ENCODE measurements at places on chromosomes 1 and 21.

DNA sequence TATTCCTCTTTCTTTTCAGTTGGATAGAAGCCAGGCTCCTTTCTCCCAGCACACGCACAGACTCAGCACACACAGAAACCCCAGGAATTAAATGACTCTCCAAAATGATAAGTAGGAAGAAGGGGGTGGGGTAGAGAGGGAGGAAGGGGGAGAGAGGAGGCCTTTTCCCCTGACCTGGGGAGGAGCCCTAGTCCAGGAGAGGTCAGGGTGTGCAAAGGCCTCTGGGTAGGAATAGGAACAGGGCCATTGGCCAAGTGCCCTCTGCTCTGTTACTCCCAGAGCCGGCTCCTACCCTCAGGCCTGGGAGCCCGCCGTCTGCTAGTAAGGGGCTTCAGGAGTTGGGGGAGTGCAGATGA is 35.6 kb upstream of the PUM1 start:
- no peak for DNase-seq

- DNase-seq = no peak
Measured at GRCh38 chr1:164805399-164805798, 246.4 kb downstream of the PBX1 start.

DNA sequence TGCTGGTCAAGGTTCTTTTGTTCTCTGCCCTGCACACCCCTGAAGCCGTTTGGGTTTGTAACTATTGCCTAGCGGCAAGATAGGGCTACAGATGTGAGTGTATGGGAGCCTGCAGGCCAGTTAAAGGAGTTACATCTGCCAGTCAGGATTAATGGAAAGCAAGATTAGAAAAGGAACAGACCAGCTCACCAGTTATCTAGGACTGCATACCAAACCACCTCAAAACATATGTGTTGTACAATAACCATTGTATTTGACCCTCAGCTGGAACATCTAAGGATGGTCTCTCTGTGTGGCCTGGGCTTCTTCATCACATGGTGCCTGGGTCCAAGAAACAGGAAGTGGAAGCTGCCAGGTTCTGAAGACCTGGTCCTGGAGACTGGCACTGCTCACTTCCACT is 52.5 kb upstream of the FBXO28 start:
- DNase-seq = no peak

GRCh38 chr1:228334226-228334935 is 72.3 kb downstream of the TRIM11 start:
- DNase-seq = no peak

DNA sequence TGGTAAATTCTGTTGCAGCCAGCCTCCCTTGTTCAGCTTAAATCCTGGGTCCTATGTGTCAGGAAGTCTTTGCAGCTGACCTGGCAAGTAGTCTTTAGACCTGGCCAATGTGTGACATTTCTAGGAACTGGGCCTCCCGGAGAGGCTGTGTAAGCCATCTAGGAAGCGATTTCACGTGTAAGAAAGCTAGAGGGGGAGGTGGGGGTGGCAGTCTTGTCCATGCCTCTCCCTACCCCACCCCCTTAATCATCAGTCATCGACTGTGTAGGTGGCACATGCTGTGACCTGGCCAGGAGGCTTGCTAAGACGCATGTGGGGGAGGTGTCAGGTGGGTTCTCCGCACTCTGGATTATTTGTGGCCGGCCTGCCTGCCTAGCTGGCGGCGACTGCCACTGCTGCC is 8.4 kb downstream of the C1orf226 start:
- no peak for DNase-seq

DNA sequence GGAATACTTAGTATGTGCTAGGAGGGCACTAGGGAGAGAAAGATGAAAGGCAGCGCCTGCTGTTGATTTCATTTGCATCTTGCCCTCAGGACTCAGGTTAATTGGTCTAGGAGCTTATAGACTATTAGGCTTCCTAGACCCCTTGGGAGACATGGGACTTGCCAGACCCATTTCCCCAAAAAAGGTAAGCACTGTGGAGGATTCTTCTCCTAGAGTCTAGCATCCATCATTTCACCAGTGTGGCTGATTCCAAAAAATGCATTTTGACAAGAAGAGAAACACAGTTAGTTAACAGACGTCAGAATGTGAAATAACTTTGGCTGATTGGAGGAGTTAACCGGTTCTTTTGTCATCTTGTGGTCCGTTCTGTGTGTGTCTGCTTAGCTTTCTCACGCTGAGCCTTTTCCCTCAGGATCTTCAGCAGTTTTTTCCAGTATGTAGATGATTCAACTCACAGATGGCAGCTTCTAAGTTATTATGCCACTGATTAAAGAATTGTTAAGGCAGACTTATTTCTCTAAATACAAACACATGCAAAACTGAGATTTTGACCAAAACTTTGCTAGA is 108.8 kb downstream of the KIF26B start:
- DNase-seq = no peak

- no peak for DNase-seq
Measured at GRCh38 chr1:170874671-170875070, 60.7 kb upstream of the MROH9 start.

DNA sequence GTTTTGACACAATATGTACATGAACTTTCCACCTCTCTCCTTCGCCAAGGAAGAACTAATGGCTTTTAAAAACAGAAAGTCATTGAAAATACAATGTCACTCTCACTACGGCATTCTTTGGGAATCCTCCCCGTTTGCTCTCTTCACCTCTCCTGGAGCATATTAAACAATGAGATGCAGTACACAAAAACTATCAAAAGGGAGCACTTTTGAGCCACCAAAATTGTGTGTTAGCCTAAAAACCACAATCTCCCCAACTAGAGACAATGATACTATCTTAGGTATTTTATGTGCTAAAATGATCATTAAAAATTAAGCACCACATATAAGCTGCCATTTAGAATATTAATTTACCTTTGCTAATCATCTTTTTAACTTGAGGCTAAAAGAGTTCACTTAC is 425.5 kb downstream of the KCTD3 start:
- DNase-seq = no peak

DNA sequence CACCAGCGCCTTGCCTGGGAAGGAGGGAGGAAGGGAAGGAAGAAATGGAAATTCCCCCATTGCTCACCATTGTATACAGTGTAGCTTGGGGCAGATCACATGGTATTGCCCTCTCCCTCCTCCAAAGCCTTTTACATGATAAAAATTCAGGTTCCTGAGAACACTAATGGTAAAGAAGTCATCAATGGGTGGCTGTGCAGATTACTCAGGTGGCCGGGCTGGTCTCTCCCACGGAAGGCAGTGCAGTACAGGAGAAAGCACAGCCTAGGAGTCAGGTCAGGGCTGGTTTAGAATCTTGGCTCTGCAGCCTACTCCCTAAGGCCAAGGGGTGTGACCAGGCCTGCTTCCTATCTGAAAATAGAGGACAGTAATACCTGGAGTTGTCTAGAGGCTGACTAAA is 107.9 kb downstream of the SUSD4 start:
- DNase-seq = no peak

DNA sequence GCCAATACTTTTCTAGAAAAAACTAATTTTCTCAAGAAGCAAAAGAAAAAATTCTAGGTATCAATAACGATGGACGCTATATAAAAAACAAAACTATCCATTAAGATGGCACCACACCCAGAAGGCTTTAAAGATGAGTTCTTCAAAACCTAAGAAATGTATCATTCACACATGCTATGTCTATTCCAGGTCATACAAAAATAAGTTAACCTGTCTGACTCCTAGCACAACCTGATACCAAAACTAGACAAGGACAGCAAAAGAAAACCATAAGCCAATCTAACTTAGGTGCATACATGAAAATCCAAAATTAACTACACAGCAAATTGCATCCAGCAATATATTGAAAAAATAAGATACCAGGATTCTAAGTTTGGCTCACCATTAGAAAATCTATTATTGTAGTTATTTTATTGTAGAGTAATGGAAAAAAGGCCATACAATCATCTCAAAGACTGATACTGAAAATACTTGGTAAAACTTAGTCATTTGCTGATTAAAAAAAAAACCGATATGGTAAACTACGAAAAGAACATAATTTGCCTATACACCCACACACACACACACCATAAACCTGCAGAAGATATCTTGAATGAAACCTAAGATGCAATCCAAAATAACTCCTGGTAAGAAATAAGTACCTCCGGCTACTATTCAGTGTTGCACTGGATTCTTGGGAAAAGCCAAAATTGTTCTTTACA is 55.0 kb downstream of the TRAF5 start:
- no peak for DNase-seq

- no peak for DNase-seq
Measured at GRCh38 chr1:97350662-97351061, 570.2 kb downstream of the DPYD start.

GRCh38 chr1:31701091-31701736 is 2.6 kb downstream of the COL16A1 start:
- no peak for DNase-seq

- no peak for DNase-seq
Measured at GRCh38 chr21:30881480-30881879, at the start of gene KRTAP11-1. Gene KRTAP11-1, minus strand, starts transcription at chr21:30881580. Its CDS starts 56 bp downstream, at chr21:30881524.

DNA sequence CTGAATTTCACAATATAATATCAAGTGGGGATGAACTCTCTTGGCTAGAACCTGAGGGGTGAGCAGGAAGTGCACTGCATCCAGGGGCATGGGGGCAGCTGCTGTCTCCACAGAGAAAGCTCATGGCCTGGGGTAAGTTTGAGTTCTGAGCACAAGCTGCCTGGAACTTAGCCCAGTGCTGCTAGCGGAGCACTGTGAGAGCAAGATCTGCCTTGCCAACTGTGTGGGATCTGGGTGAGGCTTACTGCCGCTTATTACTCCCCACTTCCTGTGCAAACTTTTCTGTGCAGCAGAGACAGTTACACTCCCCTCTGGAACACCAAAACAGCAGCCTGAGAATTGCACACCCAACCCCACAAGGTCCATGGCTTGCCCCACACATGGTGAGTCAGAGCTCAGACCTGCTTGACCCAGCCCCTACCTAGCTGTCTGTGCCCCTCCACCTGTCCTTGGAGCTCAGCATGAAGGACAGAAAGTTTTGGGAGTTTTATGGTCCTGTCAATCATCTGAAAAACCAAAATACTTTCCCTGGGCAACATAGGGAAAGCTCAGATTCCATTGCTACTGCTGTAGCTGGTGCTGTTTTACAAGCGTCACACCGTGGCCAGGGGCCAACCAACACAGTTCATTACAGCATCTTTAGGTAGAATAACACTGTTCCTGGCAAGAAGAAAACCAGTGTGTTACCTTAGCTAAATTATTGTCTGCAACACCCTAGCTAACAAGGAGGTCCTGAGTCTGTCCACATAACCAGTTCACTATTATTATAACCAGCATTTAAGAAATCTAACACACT is 762.1 kb upstream of the NEGR1 start:
- DNase-seq = no peak

GRCh38 chr1:34918977-34919561 is 10.4 kb downstream of the DLGAP3 start:
- DNase-seq = no peak

GRCh38 chr1:114011796-114012195 is 32.5 kb downstream of the OLFML3 start:
- DNase-seq = no peak

GRCh38 chr1:43373066-43373940 is 5.5 kb upstream of the ELOVL1 start:
- DNase-seq = no peak

- DNase-seq = no peak
Measured at GRCh38 chr21:45357436-45358260, 47.3 kb upstream of the COL18A1 start.
